ENCODE measurements at places on chromosomes 4 and X.
A peak's percentile ranks its signal among the peaks of the same experiment; 100 is the strongest.

DNA sequence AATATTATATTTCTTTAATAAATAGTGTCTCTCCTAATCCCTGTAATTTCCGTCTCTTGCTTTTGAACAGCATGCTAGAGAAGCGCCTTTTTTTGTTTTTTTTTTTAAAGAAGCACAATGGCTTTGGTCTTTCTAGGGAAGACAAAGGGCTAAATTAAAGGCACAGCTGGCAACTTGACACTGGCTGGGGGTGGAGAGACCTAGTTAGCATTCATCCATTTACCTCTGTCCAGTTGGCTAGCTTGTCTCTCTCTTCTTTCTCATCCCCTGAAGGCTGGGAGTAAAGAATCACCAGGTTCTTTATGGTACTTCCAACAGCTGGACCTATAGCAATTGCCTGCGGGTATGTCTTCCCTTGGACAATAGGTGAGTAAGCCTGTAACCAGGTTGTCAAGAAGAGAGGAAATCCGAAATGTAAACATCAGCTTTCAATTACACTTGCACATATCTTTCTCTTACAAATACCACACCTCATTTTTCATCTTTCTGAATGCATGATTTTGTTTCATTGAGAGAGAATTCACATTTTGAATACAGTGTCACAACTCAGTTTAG is 178.4 kb upstream of the GPR101 start:
- DNase-seq = no peak

- peak; percentile 90 for DNase-seq
Measured at GRCh38 chr4:137359691-137360315, 172.5 kb downstream of the PCDH18 start.

DNA sequence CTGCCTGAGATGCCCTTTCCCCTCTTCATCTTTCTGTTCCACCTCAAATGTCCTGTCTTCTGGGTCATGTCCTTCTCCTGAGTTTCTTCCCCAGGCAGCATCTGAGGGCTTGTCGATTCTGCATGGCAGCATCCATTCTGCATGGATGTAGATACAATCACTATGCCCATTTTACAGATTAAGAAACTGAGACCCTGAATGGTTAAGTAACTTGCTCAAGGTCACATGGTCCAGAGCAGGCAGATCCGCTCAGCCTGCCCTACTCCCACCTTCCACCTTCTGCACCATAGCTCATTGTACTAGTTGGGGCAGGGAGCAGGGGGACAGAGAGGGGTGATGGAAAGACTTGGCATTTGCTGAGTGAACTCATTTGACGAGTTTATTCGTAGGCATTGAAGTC is 32.0 kb downstream of the ZNF185 start:
- DNase-seq = no peak

DNA sequence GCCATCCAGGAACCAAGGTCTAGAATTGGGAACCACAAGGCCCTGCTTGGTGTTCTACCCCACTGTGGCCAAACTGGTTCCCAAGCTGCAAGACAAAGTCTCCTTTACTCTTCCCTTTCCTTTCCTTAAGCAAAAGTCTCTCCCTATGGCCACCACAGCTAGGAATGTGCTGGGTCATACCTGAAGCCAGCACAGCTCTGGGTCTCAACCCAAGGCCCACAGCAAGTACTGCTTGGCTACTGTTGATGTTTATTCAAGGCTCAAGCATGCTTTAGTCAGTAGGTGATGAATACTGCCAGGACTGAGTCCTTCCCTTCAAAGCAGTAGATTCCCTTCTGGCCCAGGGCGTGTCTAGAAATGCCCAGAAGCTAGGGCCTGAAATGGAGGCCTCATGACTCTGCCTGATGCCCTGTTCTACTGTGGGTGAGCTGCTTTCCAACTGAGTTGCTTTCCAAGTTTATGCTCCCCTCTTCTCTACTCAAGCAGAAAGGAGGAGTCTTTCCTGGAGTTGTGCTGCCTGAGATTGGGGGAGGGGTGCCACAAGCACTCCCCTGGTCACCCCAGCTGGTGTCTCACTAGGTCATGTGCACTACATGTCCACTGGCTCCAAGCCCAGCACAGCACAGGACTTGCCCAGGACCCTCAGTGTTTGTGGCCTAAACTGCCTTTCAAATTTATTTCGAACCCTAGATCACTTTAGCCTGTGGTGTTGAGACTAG is 44.9 kb downstream of the STAP1 start:
- no peak for DNase-seq

GRCh38 chrX:101958139-101958538 is 26.3 kb upstream of the ZMAT1 start:
- DNase-seq = peak; percentile 1

DNA sequence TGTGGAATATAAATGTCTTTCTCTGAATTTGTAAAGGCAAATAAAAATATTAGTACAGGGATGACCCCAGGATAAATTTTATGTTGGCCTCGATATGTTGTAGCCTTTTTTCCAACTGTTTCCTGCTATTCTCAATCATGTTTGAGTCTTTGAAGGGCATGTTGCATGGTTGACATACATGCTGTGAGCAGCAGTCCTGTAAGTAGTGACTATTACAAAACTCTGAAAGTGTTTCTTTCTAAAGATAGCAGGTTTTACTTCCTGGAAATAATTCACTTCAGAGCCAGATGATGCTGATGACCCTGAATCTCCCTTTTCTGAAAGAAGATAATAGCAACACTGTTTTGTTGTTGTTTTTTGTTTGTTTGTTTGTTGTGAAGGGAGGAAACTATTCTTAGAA is 393.0 kb upstream of the GNPDA2 start:
- no peak for DNase-seq

- DNase-seq = no peak
Measured at GRCh38 chr4:71360844-71361243, 22.0 kb downstream of the SLC4A4 start.

DNA sequence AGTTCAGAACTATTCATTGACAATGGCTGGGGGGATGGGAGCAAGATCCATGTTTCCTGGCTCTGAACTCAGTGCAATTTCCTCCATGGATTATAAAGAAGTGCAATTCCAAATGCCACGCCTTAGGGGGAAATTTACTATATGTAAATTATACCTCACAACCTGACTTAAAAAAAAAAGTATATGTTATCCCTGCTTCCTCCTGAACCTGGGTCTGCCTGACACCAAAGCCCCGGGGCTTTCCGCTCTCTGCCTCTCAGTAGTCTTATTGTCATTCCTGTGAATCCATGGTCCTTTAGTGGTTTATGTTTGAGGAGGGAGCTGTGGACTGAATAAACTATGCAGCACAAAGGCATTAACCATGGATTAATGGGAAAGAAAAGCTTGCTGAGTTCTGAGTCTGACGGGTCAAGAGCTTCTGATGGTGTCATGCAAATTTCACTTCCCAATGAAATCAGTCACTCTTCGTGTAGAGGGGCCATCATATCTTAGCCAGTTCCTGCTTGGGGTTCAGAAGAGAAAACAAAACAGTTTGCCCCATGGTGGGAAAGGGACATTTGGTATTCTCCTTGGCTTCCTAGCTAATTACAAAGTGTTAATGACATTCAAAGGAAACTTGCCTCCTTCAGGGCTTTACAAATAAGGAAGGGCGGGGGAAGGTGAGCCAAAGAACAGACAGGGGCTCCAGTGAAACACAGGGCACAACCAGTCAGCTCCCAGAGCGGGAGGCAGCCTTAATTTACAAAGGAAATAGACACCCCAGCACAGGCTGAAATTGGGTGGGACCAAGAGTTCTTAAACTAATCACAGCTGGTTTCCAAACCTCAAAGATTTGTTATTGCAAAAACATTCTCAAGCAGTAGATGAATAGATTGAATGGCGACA is 14.3 kb downstream of the FAM9C start:
- DNase-seq = peak; percentile 58

DNA sequence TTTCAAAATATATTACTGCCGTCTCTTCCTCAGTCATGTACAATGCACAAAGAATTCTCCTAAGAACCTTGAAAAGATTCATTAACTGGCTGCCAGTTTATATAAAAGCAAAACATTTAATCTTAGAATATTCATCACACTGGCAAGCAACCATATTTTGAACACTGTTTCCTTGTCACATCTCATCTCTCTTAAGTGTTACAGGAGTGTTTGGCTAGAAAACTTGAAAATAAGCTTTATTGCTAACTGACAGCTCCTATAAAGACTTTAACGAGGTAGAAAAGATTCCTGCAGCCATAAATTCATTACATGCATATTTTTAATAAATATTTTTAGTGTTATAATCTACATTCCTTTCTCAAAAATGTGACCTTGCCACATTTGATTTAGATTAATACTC is 149.6 kb downstream of the AFAP1 start:
- DNase-seq = no peak

DNA sequence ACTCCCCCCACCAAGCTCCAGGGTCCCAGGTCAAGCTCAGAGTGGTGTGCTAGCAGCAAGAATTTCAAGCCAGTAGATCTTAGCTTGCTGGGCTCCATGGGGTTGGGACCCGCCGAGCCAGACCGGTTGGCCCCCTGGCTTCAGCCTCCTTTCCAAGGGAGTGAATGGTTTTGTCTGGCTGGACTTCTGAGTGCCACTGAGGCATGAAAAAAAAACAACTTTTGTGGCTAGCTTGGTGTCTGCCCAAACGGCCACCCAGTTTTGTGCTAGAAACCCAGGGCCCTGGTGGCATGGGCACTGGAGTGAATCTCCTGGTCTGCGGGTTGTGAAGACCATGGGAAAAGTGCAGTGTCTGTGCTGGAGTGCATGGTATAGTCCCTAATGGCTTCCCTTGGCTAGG is 82.6 kb downstream of the NBDY start:
- no peak for DNase-seq

GRCh38 chr4:84177831-84178542 is 321.1 kb downstream of the NKX6-1 start:
- DNase-seq = no peak

Data from fibroblast of skin of scalp (primary cell).